ENCODE measurements at places on chromosomes 4 and X.

- no peak for DNase-seq
Measured at GRCh38 chr4:86657382-86657781, 63.3 kb downstream of the PTPN13 start.

GRCh38 chr4:38723726-38724474 lies 58.9 kb downstream of the TLR10 start:
- no peak for DNase-seq

DNA sequence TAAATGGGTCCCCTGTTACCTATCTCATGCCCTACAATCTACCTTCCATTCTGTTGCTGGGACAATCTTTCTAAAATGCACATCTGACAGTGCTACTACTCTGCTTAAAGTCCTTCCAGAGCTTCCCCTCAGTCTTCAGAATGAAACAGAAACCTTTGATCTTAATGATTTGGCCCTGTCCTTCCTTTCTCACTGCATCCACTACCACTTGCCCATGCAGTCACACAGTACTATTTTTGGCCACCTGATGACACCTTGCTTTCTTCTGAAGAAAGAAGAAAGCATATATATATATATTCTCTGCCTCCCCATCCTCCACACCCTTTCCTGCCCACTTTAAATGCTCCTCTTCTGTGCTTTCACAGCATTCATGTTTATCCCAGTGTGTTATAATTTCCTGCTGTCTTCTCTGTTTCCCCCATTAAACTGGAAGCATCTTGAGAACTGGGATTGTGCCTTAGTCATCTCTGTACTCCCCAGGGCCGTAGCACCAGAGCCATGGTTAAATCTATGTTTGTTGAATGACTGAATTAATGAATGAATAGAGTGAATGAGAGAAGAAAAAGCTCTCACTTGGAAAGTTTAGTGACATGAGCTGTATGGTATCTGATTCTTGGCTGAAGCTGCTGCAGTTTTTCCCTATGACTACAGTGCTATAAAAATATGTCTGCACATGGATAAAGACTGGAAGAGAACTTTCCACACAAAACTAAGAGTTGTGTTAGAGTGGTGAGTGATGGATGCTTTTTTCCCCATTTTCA lies 56.2 kb downstream of the RTL9 start:
- DNase-seq, result no peak

- DNase-seq, result no peak
Measured at GRCh38 chr4:89724716-89725115, 112.2 kb downstream of the SNCA start.

- DNase-seq, result no peak
Measured at GRCh38 chr4:83248486-83248885, 36.1 kb downstream of the COQ2 start.

GRCh38 chrX:84475101-84475500 lies 27.2 kb downstream of the HDX start:
- DNase-seq, result no peak

DNA sequence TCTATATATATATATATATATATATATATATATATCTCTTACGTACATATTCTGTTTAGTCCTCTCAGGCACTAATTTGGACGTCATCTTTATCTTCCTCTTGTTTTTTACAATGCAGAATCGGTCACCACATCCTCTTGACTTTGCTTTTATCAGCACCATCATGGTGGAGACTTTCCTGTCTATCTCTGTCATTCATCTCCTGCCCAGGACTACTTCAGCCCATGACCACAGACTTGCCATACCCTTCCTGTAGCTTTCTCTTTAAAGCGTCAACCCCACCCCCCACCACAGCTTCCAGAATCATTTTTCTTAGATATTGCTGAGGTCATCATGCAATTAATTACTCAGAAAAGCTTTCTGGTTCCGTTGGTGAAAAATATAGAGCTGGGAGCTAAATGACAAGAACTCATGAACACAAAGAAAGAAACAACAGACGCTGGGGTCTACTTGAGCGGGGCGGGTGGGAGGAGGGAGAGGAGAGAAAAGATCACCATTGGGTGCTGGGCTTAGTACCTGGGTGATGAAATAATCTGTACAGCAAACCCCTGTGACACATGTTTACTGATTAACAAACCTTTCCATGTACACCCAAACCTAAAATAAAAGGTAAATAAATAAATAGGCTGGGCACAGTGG lies 30.5 kb upstream of the PRKX start:
- DNase-seq, result no peak

DNA sequence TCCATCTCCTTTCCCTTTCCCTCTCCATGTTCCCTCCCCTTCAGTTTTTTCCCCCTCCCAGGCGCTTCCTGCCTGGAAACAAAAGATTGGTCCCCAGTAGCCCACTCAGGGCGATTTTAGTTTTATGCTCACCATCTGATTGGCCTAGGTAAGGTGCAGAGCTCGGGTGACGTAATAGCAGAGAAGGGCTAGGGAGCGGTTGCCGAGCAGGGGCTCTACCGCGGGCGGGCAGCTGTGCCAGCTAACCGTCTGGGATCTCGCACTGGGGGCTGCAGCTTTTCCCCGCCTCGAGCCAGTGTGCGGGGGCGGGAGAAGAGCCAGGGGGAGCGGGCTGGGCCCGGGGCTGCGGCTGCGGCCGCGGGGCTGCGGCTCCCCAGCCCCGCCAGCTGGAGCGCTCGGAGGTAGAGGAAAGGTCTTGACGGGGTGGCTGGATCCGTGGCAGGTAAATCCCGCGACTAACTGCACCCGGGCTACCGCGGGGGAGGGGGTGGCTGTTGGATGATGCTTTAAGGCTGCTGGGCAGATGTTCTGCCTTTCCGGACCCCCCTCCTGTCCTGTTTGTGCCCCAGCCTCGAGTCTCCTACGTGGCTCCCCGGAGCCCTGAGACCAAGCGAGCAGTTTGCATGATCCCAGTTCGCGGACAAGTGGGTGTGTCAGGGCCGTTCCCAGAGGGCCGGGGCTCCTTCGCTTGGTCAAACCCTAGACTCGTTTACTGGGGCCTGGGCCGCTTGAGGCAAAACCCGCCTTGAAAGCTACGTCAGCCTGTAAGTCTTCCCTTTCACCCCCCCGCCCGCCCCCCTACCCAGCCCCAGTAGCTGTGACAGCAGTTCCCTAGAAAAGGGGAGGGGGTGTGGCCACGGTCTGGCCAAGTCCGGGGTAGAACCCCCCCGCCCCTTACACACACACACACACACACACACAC lies at the start of gene PAK3:
Gene PAK3 (plus strand): TSS at position 218 of the 922 bp plus-strand sequence. CDS start 26,913 bp downstream, outside the sequence.
- no peak for DNase-seq

DNA sequence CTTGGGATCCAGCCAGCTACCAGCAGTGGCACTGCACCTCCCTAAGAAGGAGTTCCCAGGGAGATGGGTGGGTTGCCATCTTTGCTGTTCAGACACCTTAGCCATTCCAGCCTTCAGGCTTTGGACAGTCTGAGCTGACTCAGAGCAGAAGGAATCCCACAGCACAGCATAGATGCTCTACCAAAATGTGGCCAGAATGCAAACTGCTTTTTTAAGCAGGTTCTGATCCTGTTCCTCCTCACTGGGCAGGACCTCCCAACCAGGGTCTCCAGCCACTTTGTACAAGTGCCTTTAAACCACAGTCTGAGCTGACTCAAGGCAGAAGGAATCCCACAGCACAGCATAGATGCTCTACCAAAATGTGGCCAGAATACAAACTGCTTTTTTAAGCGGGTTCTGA lies 209.0 kb downstream of the NPNT start:
- DNase-seq, result no peak

GRCh38 chrX:123959281-123960063 lies 2.0 kb upstream of the STAG2 start:
- DNase-seq, result peak; percentile 55
